Activated effector memory CD4-positive, alpha-beta T cell treated with Interleukin-2 at 50 U/mL for 16 hours (primary cell): ENCODE measurements at places on chromosomes 5 and 9.

DNA sequence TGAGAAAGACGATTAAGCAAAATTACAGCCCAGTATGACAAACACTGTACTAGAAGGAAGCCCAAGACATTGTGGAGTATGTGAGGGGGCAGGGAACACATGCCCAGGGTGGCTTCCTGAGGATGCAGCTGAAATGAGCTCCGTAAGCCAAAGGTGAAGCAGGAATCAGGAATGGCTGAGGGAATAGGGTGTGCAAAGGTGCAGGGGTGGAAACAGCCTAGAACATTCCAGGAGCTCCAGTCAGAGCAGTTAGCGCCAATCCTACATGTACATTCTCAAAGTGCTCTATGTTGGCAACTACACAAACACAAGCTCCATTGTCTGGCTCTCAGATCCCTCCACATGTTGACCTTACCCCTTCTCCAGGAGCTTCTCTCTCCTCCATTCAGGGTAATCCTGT, 257.9 kb downstream of the MAN2A1 start:
- DNase-seq = no peak

DNA sequence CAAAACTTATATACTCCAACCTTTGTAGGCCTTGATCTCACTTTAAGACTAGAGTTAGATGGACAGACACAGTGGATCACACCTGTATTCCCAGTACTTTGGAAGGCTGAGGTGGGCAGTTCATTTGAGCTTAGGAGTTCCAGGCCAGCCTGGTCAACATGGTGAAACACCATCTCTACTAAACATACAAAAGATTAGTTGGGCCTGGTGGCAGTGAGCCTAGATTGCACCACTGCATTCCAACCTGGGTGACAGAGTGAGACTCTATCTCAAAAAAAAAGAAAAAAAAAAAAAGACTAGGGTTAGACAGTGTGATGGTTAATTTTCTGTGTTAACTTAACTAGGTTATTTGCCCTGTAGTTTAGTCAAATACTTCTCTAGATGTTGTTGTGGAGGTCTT, 74.1 kb downstream of the CFAP95 start:
- no peak for DNase-seq

DNA sequence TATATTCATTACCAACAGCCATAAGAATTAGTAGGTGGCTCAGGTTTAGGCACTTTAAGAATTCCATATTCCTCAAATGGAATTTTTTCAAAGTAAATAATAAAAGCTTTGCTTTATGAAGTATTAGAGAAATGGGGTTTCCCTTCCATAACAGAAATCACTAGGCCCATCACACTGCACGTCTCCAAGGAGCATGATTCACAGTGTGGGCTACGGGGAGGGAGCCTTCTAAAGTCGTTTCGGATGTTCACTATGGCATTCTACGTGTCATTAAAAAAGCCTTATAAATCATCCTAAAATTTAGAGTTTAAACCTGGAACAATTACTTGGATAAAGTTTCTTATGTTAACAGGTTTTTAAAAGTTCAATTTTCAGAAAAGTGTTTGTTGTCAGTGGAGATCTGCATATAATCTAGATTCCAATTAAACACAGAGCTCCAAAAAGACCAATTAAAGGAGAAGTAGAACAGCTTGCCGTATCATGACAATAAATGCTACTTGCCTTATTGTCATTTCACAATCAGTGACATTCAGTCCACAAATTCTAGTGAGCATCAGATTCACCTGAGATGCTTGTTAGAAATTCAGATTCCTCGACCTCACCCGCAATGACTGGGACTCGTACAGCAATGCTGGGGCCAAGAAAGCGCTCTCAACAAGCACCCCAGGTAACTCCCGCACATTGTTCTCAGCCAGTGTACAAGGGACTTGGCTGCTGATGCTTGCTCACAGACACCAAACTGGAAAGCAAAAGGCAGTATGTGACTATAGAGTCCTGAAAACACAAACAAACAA, 115.7 kb downstream of the NFIB start:
- no peak for DNase-seq

- DNase-seq = no peak
Measured at GRCh38 chr5:147400126-147400809, 109.6 kb downstream of the DPYSL3 start.

DNA sequence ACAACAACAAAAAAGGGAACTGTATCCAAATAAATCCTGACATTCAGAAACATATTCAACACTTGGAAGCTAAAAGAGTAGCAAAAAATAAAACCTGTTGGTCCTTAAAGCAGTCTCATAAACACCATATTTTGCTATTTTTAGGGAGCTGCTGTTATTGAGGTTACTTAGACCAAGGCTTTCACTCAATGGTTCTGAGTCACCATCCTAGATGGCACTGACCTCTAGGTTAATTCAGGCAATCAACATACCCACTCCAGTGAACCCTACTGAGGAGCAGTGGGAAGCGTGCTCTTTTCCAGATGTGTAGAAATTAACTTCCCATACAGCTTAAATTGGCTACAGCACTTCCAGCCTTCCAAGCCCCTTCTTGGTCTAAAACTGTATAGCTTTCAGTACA, 5.2 kb downstream of the GNAQ start:
- no peak for DNase-seq

- no peak for DNase-seq
Measured at GRCh38 chr9:97311798-97312500, 4.5 kb downstream of the CCDC180 start.

GRCh38 chr9:35650341-35651158, at the start of gene SIT1:
Gene SIT1, minus strand, starts transcription at chr9:35650931. Its CDS starts 78 bp downstream, at chr9:35650853.
- peak; percentile 35 for DNase-seq

GRCh38 chr9:71608021-71608420, 160.3 kb downstream of the CEMIP2 start:
- DNase-seq = no peak

GRCh38 chr5:103475629-103476240, 86.9 kb downstream of the NUDT12 start:
- DNase-seq = no peak

- no peak for DNase-seq
Measured at GRCh38 chr9:130421802-130422276, 22.9 kb upstream of the ASS1 start.

DNA sequence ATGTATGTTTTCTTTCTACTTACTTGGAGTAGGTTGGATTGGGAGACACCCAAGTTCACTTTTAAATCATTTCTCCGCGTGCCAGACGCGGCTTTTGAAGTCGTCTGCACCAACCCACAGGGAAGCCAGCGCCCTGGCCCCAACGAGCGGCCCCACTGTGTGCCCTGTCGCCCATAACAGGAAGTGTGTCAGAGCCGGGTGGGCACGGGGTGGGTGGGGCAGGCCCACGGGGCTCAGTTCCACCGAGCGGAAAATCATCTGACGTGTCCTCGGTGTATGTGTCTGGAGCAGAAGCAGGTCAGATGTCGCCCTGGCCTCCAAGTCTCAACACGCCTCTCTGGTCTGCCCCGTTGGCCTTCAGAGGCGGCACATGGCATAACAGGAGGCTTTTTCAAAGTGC, 22.7 kb upstream of the SMIM23 start:
- no peak for DNase-seq

DNA sequence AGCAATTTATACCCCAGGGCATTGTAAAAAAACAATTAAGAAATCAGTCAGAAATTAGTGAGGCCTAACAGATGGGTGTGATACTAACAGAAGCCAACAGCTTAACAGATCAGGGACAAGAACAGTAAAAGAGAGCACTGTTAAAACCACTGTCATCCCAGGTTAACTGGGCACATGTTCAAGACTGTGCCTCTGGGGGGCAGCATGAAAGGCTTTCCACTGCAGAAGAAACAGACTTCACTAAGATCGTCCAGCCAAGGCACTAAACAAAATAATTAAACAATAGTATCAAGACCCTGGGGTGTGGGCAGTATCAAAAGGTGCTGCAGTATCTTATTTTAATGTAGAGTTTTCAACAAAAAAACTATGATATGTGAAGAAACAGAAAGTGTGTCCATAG, 43.5 kb downstream of the FBN2 start:
- no peak for DNase-seq

- no peak for DNase-seq
Measured at GRCh38 chr5:180467028-180467975, 26.9 kb upstream of the CNOT6 start.

DNA sequence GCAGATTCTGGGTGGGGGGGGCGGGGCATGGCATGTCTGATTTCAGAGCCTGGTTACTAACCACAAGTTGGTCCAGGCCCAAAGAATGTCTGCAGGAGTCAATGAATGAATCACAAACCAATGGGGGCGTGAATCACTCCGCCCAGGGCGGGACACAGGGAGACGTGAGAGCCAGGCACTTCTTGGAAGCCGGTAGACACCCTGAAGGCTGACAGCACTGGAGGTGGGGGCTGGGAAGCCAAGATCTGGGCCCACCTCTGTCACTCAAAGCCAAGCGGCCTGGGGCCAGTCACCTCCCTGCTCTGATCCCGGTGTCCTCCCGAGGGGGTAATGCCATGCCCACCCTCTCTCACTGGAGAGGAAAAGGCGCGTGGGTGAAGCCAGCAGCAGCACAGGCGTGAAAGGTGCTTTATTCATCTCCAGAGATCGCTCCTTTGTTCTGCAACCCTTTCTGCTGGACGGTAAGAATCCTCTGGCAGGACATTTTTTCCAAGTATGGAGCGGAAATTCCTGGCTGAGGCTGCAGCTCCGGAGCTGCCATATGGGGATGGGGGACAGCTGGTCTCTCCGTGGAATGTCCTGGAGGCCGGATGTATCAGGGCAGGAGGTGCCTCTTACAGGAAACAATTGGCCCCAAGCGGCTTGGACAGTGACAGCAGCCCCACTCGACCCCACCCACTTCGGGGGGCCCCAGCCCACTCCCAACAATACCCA, 85.0 kb downstream of the STK10 start:
- DNase-seq = no peak

- no peak for DNase-seq
Measured at GRCh38 chr5:110754181-110754580, 15.4 kb downstream of the SLC25A46 start.

- no peak for DNase-seq
Measured at GRCh38 chr5:178467568-178468195, 122.5 kb downstream of the COL23A1 start.

DNA sequence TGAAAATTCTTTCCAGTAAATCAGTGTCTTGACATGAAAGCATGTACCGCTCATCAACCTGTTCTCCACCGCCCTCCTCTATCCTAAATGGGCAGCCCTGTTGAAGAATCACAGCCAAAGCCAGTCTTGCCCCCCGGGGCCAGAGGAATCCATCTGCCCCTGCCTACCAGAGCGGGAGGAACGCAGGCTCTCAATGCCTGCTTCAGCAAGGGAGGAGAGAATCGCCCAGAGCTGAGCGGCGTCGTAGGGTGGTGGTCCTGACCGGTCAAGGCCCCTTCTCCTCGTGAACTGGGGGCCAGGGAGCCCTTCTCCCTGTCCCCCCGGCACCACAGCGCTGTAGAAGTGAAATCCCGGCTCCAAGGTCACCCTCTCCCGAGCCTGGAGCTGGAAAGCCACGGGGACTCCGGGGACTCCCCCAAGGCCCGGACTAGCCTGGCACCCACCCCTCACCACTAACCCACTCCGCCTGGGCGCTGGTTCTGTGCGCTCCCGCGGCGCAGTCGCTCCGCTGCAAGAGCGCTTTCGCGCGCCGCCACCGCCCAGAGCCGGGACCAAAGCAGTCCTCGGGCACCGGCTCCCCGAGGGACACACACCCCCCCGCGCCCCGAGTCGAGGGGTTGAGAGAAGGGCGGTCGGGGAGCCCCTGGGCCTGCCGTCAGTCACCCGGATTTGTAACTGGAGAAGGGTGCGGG, 718 bp upstream of the TMEM215 start:
- DNase-seq = no peak

- DNase-seq = no peak
Measured at GRCh38 chr9:81113453-81114124, 575.8 kb downstream of the TLE1 start.

DNA sequence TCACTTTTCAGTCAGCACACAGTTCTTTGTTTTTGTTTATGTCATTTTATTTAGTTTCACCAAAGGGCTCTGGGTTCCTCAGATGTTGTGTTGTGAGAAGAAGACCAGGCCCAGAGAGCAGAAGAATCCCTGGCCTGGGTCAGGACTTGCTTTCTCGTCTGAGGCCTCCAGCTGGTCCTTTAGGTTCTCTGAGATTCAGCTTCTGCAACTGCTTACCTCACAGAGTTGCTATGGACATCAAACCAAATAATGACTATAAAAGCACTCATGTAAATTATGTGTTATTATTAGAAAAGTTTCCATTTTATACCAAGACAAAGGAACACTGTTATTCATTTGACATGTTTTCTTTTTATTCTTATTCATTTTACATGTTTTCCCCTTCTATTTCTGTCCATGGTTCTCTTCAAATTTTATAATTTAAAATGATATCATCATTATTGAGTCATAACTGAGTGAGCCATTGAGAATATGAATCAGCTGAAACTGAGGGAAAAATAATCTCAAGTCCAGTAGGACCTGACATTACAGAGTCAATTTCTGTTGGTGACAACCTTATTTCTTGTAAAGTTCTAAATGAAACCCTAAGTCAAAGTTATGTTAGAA, 44.0 kb upstream of the GLRX start:
- no peak for DNase-seq

DNA sequence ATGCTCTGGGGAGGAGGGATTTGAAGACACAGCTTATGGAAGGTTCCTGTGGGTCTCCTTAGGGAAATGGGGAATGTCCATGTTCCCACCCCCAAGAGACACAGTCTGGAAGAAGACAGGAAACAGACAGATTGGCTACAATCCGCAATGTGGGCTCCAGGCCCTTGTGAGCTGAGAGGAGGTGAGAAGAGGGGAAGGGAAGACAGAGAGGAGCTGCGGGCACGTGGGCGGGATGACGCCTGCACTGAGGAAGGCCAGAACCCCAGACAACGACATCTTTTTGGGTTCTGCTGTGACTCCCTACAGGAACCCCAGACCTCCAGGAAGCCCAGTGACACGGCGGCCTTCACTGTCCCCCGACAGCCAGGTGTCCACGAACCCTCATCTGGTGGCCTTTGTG, 29.9 kb upstream of the NKD2 start:
- DNase-seq = no peak

- no peak for DNase-seq
Measured at GRCh38 chr9:113326230-113326629, 13.8 kb downstream of the WDR31 start.
